ENCODE measurements at places on chromosomes 1 and 21. TPM values are rescaled to one million over a fixed set of nuclear protein-coding genes. Genes with fewer than 3 reads are reported as not detected.

Gene APOBEC4
- total RNA-seq = not detected

Gene YBX1
- total RNA-seq = 671 TPM

Gene CELA2A
- 0.13 TPM for total RNA-seq

Gene GNPAT
- total RNA-seq = 65.3 TPM

GRCh38 chr1:33004613-33005012, 32.1 kb downstream of the AK2 start:
- DNase-seq = no peak

DNA sequence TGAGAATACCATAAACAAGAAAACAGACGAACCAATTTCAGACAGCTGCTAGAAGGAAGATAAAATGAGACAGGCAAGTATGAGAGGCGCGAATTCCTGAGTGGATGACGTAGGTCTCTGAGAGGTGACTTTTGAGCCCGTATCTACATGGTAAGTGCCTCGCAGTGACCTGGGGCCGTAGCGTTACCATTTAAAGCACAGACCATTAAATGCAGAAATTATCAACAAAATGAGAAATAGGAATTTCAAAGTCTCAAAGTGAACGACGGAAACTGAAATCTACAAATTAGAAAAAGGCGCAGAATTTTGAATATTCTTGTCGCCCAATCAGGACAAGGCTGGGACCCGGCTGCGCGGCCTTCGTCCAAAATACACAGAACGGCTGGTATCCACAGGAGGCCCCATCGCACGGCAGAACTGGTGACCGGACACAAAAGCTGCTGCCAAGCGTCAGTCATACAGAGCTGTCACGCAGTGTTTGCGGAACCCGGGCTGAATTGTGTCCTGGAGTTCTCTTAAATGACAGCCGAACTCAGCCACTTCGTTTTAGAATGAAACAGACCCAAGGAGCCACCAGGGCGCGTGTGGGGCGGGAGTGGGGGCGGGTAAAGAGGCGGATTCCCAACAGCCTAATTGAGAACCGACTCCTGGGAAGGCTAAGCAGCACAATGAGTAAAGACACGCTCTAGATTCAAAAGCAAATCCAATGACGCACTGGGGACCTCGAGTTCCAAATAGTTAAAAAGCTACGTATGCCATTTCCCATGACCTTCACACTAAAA, 13.8 kb upstream of the BOLA1 start:
- peak; percentile 94 for DNase-seq

GRCh38 chr1:30374400-30375070, 348.9 kb downstream of the MATN1 start:
- DNase-seq = no peak

GRCh38 chr1:184555665-184556641, 169.1 kb downstream of the C1orf21 start:
- peak; percentile 22 for DNase-seq

GRCh38 chr21:42311160-42311559, 4.0 kb downstream of the TFF3 start:
- no peak for DNase-seq

DNA sequence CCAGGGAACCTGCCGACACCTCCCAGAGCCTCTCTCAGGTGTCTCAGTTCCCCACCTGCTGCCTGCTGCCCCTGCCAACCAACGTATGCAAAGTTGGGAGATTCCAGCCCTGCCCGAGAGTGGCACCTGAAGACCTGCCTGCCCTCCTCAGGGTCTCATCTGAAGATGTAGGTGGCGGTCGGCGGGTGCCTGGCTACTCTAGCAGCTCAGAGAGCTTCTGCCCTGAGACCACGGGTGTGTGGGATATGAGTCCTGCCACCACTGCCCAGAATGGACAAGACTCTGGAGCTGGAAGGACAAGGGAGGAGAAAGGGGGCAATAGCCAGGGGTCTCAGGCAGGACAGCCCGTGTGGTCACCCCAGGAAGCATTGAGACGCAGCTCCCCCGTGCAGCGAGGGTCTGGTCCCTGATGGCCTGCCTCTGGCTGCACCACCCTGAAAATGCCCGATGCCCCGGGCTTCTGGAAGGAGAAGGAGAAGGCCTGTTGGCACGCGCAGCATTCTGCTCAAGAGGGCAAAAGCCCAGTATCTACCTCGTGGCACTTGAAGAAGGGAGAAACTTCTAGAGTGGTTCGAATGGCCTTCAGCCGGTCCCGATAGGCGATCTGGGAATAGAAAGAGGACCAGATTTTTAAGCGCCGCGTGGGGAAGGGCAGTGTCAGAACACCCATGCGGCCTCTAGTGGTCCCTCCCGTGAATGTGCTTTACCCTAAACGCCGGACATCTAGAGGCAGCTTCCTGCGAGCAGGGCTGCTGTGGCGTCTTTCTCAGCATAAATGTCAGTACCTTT, 88.8 kb downstream of the STUM start:
- DNase-seq = peak; percentile 77

GRCh38 chr1:9319789-9320519, 27.3 kb downstream of the SPSB1 start:
- DNase-seq = no peak

GRCh38 chr1:27554759-27555699, 48.9 kb downstream of the AHDC1 start:
- peak; percentile 90 for DNase-seq

DNA sequence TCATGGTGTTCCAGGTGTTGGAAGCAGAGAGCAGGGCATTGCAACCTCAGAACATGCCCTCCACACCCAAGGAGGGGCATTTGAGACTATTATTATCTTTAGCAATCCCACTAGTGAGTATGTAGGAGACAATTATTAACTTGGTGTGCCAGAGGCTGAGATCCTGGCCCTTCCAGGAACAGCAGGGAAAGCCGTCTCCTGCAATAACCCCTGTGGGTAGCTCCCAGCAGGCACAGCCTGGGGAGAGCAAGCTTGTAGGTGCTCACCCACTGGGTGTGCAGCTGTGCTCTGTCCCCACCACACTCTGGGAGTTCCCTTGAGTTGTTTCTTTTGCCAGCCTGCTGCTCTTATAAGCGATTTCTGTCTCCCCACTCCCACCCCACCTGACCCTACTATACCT, 10.3 kb downstream of the CFAP107 start:
- no peak for DNase-seq

- peak; percentile 86 for DNase-seq
Measured at GRCh38 chr1:86704972-86705664, 742 bp downstream of the SH3GLB1 start.

DNA sequence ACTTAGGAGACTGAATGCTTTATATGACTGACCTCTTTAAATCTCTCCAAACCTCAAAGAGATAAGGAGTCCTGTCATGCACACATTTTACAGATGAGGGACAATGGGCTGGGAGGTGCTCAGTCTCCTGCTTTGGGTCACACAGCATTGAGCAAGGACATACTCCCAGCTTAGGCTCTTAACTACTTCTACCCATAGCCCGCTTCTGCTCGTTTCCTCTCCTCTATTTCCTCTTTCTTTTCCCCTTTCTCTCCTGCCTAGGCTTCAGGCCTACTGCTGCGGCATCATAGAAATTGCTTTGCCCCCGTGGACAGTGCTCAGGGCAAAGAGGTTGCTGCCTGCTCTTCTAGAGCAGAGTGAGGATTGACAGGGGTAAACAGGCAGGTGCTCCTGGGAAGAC, 12.4 kb upstream of the ZNF691 start:
- DNase-seq = no peak

DNA sequence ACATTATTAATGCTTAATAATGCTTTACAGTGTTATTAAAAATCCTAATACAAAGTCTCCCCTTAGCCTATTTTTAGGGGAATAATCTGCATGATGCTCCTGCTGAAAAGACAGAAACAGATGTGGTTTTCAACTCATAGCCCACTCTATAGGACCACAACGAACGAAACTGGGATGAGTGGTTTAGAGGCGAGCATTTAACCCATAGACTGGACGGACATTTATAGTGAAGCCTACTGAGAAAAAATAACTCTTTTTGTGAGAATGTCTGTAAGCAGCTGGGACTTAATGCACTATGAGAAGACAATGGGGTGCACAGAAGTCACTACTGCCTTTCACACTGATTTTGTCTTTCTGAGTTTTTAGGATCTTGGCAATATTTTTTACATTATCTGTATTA, 1599.6 kb upstream of the B3GALT2 start:
- no peak for DNase-seq
